ENCODE measurements at places on chromosomes 1 and 21. TPM values are rescaled to one million over a fixed set of nuclear protein-coding genes. Genes with fewer than 3 reads are reported as not detected.
A peak's percentile ranks its signal among the peaks of the same experiment; 100 is the strongest.

The POU3F1 gene
- not detected for total RNA-seq

The C1orf105 gene
- total RNA-seq = not detected

The CYP2J2 gene
- 0.76 TPM for total RNA-seq

DNA sequence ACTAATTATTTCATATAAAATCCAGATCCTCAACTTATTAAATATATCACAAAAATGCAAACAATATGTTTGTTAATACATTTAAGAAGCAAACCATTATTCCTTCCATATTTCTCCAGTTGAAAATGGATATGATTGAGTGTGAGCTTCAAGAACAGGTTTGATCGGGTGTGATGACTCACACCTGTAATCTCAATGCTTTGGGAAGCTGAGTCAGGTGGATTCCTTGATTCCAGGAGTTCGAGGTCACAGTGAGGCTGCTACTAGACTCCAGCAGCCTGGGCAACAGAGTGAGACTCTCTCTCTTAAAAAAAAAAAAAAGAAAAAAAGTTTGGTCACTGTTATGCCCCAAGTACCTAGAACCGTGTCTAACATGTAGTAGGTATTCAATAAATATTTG is 42.9 kb upstream of the RRP15 start:
- DNase-seq = no peak

DNA sequence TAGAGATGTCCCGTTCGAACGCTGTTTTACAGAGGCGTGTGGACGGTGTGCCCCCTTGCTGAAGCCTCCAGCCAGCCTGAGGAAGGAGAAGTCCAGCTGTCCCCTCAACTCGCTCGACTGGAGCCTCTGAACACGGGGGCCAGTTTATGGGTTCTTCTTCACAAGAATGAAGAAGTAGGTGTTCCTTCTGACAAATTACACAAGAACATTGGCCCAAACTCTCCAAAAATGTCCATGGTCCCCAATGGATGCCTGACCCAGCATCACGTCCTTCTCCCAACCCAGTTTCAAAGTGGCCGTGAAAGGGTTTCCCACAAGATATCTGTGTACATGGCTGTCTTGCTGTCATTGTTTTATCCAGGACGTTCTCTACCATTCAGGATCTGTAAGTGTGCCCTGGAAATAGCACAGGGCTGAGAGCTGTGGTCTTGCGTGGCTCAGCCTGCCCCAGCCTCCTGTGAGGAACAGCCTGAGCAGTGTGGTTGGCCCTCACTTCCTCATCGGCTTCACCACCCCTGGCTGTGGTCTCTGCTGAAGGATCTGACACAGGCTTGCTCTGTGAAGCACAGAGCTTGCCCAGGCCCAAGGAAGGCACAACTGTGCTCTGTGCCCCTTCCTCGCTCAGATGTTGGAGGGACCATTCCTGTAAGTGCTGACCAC is 1.0 kb upstream of the S100B start:
- peak; percentile 47 for DNase-seq

GRCh38 chr1:167681451-167682098 is 40.2 kb upstream of the MPZL1 start:
- DNase-seq = no peak

DNA sequence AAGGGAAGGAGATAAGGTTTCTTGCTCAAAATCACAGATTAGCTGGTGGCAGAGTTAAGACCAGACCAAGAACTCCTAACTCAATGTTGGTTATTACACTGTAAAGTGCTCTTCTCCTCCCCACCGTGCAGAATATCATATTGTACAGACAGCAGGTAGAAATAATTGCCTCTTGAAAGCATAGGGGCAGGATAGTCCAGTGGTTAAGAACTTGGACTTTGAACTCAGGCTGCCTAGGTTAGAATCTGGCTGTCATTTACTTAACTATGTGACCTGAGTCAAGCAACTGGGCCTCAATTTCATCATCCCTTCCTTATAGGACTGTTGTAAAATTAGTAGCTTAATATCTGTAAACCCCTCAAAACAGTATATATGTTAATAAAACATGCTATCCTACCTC is 114.9 kb upstream of the HIVEP3 start:
- no peak for DNase-seq

DNA sequence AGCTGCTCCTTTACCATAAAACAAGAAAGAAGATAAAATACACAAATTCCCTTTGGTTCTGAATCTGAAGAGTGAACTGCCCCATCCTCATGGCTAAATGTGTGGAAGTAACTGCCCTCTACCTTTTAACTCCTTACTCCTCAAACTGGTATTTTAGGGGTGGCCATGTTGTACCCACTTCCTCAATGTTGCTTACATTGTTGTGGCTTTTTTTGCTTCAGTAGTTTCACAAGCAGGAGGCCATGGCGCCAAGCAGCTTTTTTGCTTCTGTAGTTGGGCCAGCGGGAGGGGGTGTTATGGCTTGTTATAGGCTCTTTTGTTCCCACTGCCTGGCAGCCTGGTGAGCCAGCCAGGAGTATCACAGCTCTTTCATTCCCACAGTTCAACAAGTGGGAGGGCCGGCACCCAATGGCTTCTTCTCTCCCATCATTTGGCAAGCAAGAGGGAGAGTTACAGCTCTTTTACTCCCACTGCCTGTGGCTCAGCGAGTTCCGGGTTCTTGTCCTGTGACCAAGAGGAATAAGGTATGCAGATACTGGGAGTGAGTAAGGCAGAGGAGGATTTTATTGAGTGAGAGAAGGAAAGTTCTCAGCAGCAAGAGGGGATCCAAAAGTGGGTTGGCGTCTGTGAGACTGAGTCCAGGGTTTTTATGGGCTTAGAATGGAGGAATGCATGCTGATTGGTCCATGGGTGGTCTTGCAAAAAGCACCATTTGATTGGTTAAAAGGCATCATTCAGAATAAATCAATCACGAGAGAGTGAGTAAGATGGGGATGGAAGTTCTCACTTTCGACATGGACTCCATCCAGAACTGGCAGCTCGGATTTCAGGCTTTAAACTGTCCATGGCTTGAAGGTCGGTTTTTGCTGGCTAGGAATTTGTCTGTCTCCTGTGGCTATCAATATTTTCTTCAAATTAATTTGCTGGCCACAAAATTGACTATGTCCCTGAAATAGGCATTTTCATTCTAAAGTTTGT is 429.6 kb downstream of the HLX start:
- DNase-seq = no peak

DNA sequence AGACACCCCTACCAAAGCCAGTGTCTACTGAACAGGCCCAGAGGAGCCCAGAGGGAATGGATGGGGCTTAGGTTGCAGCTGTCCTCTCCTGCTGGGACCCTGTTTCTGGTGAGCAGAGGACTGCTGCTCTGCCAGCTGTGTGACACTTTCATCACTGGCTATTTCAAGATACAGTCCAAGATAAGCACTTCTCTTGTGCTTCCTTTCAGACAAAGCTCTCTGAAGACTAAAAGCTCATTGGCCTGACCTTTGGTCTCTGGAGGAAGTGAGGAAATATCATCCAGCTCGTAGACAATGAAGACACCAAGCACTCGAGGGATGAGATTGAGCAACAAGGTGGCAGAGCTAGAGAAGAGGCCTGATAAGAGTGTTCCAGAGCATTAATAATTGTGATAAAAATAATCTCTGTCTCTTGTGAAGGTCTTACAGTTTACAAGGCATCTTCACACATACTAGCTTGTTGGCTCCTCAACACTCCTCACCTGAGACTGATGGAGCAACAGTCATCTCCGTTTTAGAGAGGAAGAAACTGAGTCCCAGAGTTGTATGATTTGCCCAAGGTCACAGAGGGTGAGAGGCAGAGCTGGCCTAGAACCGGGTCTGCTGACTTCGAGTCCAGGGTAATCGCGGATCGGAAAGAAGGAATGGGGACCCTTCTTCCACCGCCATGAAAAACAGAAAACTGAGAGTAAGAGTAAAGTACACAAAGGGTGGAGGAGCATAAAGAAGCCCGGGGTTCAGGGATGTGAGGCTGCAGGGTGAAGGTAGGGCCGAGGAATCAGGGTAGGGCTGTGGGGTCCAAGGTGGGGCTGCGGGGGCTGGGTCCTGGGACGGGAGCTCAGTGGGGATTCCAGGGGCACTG is 666 bp downstream of the PAFAH2 start:
- DNase-seq = peak; percentile 17

Measured in activated T-cell treated with anti-CD3 and anti-CD28 coated beads, Interleukin-2, amount 50 U/mL, for 72 hours (primary cell).